NCI-H2081 treated with DMSO at 0.1 percent for 48 hours (cell line): ENCODE measurements at places on chromosomes 5 and 9.

DNA sequence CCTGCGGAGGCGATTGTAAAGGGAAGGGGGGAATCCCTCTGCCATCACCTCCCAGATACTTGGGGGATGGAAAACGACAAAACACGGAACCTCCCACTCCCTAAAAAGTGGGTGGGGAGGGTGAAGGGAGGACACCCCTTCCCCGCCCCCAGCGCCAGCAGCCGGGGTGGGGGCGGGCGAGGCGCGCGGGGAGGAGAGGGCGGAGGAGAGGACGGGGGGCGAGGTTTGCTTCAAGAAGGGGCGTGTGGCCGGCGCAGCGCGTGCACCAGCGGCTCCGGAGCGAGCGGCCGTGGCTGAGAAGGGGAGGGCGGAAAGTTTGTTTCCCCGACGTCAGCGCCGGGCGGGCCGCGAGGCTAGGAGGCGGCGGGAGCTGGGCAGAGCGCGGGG is at the start of gene PRRX2:
Gene PRRX2, plus strand, starts transcription at position 259 of the 387 bp plus-strand sequence. CDS start 221 bp downstream, outside the sequence.
- no peak for DNase-seq

DNA sequence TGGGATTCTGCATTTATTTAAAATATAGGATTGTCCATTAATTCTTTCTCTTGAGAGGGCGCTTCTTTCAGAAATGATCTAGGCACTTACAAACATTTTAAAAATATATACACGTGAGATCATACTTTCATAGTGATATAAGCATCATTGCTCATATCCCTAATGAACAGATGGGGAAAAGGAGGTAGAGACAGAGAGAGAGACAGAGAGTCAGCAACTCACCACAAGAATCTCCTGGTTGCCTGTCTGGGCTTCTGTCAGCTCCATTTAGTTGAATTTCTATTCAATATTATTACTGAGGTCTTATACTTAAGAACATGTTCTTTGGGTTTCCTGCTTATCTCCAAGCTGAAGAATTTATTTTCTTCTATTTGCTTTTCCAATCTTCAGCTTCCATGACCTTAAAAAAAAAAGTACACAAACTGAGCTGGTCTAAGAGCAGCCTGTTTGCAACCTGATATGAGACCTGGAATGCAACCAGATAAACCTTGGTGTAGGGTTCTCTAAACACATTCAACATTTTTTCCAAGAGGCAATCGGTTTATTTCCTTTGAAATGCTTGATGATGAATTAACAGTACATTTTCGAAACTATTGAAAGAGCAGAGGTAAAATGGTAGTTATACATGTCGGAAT is 51.6 kb upstream of the LIFR start:
- DNase-seq: no peak

DNA sequence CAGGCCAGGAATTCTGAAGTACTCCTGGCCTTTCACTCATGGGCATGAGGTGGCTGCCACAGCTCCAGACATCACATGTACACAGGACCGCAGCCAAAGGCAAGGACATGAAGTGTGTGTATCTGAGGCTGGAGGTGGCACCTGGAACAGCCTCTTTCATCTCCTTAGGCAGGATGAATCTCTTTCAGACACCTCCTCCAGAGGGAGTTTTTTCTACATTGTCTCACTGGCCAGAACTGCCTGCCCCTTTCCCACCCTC is 142.8 kb downstream of the BARX1 start:
- DNase-seq: no peak

- no peak for DNase-seq
These were observed 167.9 kb upstream of the VLDLR start for GRCh38 chr9:2453701-2454100.

DNA sequence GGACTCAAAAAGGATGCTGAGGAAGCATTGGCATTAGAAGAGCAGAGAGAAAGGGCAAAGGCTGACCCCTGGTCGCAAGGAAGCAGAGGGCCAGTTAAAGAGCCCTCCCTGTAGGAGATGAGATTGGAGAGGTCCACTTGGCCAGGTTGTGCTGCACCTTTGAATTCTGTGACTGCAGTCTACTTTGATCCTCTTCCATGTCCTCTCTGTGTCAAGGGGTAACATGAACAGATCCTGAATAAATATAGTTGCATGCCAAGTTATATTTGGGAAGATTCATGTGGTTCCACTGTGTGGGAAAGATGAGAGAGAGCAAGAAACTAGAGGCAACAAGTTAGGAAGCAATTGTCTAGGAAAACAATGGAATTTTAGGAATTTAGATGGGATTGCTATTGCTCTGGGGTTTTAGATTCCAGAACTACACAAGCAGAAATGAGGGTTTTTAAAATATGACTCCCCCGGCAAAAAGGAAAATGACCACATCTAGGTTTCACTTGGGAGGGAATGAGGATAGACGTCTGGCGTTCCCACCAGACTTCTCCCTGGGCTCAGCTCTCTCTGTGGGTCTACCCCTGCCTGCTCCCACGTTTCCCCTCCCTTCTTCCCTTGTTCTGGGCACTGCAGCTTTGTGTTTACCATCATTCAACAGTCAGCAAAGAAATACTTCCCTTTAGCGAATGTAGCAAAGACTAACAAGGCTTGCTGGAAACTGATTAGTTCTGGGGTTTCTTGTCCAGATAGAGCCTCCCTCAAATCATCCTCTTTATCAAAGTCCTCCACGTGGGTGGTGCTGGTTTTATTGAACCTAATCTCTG is 63.6 kb downstream of the SNX18 start:
- DNase-seq: no peak

- DNase-seq: no peak
These were observed 16.5 kb downstream of the NEK6 start for GRCh38 chr9:124274226-124274625.

DNA sequence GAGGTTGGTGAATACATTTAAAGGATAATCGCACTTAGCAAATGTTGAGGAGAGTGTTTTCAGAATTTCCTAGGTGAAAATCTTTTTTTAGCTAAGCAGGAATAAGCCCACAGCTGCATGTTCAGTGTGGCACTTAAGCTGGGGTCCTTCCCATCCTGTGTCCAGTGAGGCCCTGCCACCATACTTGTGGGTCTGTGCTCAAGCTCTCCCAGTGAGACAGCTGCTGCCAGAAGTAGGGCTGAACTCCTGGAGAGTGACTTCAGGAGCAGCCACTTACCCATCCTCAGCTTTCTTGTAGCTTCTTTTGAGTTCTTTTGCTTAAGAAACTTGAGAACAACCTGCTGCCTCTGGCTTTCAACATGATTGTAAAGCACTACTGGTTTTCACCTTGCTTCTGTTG is 110.0 kb upstream of the DHFR start:
- DNase-seq: no peak

GRCh38 chr5:54401515-54401914 is 54.0 kb upstream of the HSPB3 start:
- no peak for DNase-seq

- no peak for DNase-seq
These were observed 859.5 kb upstream of the DMAC1 start for GRCh38 chr9:8659108-8659507.

DNA sequence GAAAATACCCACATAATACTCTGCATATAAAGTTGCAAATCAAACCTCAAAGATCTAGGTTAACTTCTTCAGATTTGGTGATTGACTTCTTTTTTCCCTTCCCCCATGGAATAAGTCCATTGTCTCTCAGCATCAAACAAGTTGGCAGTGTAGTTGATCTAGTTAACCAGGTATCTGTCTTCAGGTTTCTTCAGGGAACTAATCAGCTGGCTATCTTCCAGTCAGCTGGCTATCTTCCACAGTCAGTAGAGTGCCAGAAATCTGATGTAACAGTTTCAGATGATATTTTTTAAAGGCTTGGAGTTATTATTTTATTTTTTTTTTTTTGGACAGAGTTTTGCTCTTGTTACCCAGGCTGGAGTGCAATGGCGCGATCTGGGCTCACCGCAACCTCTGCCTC is 16.8 kb downstream of the TNFSF15 start:
- DNase-seq: no peak

GRCh38 chr9:85715587-85715986 is 26.2 kb downstream of the AGTPBP1 start:
- DNase-seq: no peak

DNA sequence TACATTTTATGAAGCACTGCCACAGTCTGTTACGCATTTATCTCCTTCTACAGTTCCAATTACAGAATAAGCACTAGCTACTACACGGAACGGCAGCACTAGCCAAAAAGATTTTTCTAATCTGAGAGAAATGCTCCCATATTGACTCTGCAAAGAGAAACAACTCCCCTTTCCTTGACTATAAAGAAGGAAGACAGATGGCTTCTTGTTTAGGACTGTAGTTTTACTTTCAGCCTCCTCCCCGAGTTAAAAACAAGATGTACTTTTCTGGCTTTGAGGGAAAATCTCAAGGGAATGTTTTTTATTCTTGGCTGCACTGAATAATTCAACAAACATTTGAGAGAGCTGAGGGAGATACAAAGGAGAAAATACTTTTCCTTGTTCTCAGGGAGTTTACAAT is 1.9 kb upstream of the SLC44A1 start:
- DNase-seq: no peak

GRCh38 chr5:102807878-102808502 is 52.9 kb downstream of the PAM start:
- peak; percentile 89 for DNase-seq

DNA sequence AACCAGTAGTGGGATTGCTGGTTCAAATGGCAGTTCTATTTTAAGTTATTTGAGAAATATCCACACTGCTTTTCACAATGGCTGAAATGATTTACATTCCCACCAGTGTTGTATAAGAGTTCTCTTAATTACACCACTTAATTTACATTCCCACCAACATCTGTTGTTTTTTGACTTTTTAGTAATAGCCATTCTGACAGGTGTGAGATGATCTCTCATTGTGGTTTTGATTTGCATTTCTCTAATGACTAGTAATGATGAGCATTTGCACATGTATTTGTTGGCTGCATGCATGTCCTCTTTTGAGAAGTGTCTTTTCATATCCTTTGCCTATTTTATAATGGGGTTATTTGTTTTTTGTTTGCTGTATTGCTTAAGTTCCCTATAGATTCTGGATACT is 688.3 kb downstream of the PRR16 start:
- DNase-seq: no peak

DNA sequence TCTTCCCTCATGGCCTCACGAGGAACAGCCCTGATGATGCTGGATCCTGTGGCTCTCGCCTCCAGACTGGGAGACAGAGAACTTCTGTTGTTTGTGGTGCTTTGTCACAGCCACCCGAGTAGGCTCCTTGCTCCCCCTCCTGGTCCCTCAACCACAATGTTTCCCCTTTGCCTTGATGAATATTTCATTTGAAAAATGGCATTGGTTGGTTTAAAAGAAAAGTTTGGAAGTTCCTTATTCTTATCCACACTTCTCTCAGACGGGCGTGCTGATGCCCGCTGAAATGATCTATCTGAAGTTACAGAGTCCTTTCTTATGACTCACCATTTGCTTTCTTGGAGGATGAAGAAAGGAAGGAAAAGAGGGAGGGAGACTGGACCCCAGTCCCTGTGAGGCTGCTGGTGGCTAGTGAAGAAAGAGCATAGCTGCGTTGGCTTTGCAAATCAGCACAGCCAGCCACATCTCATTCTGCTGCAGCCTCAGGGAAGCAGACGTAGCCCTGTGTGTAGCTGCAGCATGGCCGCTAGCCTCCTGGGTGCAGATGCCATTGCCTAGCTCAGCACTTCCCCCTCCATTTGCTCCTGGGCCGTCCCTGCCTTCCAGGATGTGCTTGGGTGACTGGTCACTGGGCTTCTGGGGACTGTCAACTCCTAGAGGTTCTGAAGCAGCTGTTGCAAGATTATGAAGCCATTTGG is 185.9 kb downstream of the ERCC6L2 start:
- no peak for DNase-seq

- no peak for DNase-seq
These were observed 16.3 kb upstream of the SEMA5A start for GRCh38 chr5:9562141-9562540.

DNA sequence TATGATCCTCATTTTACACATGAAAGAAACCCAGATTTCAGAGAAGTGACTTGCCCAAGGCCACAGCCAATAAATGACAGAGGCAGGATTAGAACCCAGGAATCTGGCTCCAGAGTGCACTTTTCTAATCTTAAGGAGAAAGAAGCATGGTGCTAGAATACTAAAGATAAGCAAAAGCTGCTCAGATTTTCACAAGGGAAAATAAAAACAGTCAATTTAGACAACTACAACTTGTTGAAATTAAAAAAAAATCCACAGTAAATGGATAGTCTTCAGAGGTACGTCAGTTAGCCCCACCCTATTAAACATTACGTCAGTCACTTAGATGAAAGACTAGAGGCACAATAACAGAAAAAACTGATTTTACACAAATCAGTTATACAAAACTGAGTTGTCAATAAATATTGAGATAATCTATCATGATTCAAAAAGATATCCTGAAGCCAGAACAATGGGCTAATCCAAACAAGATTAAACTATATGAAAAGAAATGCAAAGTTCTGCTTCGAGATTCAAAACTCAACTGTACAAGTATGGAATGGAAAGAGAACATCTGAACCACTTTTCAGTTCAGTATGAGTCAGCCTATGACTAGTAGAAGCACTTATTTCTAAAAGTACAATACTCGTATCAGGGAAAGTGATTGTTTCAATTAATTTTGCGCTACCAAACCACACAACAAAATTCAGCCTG is 9.3 kb downstream of the TMEM245 start:
- no peak for DNase-seq

DNA sequence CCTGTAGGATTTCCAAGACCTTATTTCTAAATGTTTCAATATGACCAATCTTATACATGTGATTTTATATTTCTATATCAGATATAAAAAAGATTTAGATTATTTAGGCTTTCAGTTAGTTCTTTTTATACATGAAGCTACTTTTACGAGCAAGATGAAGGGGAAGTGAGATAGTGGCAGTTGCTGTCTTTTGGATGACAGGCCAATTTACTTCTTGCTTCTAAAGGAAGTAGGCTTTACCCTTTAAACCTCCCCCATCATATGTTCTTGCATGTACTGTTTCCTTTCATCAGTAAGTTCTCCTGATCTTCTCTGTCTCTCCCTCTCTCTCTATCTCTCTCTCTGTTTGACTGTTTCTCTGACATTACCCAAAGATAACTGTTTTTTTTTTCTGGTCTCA is 4.0 kb upstream of the TYRP1 start:
- DNase-seq: no peak

- DNase-seq: no peak
These were observed 11.0 kb upstream of the GPSM1 start for GRCh38 chr9:136316271-136316751.

- DNase-seq: no peak
These were observed 32.5 kb upstream of the TRIO start for GRCh38 chr5:14110680-14111079.

GRCh38 chr5:132788508-132788907 is 11.5 kb upstream of the SEPTIN8 start:
- DNase-seq: no peak

GRCh38 chr5:18032744-18033143 is 398.5 kb downstream of the TAF11L14 start:
- no peak for DNase-seq

DNA sequence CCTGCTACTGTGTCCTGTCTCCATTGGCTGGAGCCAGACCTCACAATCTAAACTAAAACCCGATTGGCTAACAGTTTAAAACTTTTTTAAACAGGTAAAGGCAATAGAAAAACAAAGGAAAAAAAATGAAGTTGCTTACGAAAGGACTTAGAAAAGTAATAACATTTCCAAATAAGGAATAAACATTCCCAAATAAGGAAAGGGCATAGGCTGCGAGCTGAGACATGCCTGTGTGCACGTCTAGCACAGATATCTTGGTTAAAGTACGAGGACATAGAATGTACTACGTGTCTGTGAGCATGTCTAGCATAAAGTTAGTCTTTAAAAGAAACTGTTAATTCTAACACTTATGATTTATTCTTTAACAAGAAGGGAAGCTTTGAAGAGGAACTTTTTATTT is 15.3 kb upstream of the FAM120A start:
- no peak for DNase-seq

- no peak for DNase-seq
These were observed 186.1 kb downstream of the ENC1 start for GRCh38 chr5:74454263-74455030.

- no peak for DNase-seq
These were observed 398.2 kb downstream of the SLCO4C1 start for GRCh38 chr5:101897914-101898313.
